ENCODE measurements at places on chromosomes 3 and 15. TPM values are rescaled to one million over a fixed set of nuclear protein-coding genes. Genes with fewer than 3 reads are reported as not detected.
A peak's percentile ranks its signal among the peaks of the same experiment; 100 is the strongest.

GRCh38 chr3:146550743-146551510, 6.5 kb upstream of the PLSCR1 start:
- peak; percentile 38 for DNase-seq

TUSC7 gene
- total RNA-seq: not detected

DNA sequence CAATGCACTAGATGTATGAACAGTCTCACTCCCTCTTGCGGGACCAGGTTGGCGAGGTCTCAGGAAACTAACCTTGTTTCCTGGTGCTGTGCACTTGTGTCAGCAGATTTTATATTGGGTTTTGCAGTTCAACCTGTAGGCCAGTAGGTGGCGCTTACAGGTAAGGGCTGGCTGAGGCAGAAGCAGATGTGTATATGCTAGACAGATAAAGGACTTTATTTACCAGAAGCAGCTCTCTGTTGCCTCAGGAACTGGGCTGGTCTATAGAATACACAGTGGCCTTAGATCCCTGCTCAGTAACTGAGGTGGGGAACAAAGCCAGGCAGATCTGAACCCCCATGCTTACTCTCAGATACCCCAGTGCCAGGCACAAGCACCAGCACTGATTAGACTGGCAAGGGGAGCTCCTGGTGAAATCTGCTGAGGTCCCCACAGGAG, 296.8 kb downstream of the DOCK3 start:
- DNase-seq: peak; percentile 7

GRCh38 chr3:59937201-59937600, 887.4 kb upstream of the CFAP20DC start:
- DNase-seq: no peak

RBPMS2 gene
- total RNA-seq: not detected

- DNase-seq: peak; percentile 89
These were observed 82.6 kb downstream of the LSM3 start for GRCh38 chr3:14261229-14261628.

KPNA4 gene
- 42.0 TPM for total RNA-seq
